ENCODE measurements at places on chromosomes 5 and 9.

DNA sequence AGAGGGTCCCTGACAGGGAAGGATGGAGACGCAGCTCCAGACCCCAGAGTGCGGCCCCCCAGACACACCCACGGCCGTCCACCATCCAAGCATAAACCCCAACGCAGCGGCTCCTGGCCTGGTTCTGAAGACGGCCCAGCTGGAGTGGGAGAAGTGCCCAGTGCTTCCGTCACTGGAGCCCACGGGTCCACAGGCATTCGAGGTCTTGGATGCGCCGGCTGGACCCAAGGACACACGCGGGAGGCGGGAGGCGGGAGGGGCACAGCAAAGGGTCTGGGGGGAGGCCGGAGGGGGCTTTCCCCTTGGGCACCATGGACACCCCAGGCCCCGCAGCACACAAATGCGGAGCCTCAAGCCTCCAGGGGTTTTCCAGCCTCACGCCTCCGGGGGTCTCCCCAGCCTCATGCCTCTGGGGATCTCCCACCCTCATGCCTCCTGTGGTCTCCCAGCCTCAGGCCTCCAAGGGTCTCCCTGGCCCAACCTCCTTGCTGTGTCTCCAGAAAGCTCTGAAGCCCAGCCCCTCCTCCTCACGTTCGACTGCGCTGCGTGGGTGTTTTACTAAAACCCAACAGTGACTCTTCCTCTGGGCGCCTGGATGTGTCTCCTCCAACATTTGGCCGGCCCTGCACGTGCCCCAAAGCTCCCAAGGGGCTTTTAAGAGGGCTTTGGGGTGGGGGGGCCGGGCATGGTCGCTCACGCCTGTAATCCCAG, 15.2 kb downstream of the EXD3 start:
- peak; percentile 59 for DNase-seq

- DNase-seq: no peak
Observed at GRCh38 chr5:119896826-119897536, 267.6 kb downstream of the FAM170A start.

- no peak for DNase-seq
Observed at GRCh38 chr9:72025906-72026305, 34.5 kb downstream of the C9orf57 start.

- no peak for DNase-seq
Observed at GRCh38 chr5:36378551-36378950, 76.8 kb upstream of the RANBP3L start.

GRCh38 chr5:171261361-171261760, 47.7 kb upstream of the TLX3 start:
- no peak for DNase-seq

- no peak for DNase-seq
Observed at GRCh38 chr9:131235480-131235851, 40.8 kb downstream of the FAM78A start.

DNA sequence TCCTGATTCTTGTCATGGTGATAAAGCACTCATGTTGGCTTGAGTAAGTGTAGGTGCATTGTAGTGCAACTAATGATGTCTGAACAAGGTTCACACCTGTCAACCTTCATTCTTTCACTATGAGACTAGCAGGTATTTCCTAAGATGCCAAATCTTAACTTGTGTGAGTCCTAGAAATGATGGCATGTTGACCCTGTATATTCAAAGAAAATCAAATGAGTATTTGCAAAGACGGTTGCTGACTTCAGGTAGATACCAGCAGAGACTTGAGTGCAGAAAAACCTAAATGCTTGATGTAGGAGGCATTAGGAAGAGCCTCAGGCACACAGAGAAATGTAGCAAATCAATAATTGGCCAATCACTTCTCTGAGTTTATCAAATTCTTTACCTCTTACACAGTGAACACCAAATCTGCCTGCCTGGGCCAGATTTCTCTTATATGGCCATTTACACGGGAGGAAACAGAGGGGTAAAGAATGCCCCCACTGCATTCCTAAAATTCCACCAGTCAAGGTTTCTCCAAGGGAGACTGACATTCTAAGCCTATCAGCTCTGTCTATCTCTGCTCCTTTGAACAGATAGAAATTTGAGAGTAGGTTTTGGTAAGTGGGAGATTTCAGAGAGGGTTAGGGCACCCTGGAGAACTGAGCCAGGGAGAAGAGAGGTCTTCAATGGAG, 488.6 kb upstream of the WWC1 start:
- no peak for DNase-seq

DNA sequence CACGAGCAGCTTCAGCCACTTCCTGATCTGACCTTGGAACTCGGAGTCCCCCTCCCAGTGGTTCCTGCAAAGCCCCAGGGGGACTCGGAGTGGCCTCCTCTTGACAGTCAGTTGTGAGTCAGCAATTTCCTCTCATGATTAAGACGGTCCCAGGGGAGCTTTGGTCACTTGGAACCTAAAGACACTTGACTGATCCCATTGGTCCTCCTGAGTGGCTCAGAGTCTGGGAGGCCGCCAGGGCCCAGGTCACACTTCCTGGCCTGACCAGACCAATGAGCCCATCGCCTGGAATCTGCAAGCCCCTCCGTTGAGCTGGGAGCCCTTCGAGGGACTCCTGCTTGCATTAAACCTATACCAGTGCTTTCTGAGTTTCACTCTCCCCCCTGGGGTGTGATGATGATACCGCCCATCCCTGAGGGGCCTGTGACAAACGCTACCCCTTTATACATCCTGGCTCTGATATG, 29.1 kb downstream of the TSPAN17 start:
- DNase-seq: no peak

- DNase-seq: no peak
Observed at GRCh38 chr9:125912667-125913066, 165.5 kb downstream of the PBX3 start.

DNA sequence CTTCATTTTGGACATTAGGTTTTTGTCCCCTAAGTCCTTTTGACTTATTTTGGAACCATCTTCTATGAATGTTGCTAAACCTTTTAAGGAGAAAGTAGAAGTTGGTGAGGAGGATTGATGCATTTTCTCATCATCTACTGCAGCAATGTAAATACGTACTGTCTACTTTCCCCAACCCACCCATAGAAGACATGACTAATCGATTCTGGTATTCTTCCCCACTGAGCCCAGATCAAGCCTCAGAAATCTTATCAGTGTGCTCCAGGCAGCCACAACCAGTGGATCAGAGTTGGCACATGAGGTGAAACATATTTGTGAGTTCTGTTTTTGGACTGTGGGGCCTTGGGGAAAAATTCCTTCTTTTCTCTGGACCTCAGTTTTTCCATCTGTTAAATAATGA, 57.7 kb downstream of the FGF18 start:
- DNase-seq: no peak

DNA sequence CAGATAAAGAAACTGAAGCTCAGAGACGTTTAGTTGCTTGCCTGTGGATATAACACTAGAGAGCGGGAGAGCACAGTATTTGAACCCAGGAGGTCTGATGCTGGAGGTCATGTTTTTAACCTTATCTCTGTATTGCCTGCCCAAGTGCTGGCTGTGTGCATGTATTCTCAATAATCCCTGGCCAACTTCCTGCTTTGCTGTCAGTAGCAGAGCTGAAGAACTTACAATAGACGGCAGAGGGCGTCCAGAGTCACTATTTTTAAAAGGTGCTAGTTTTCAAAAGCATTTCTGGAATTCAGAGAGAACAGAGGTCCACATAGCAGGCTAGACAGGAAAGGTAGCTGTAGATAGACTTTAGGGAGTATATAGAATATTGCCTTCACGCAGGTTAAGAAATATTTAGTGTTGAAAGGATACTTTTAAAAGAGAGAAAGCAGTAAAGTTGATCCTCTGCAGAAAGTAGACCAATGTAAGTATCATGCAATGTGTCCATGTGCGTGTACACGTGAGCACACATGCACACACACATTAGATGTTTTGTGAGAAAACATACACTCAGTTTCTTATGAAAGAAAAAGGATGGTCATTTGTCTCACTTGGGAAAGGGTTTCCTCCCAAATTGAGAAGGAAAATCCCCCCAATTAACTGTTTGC, 46.3 kb downstream of the PTCD2 start:
- DNase-seq: peak; percentile 82
